ENCODE measurements at places on chromosomes 7 and 10. TPM values are rescaled to one million over a fixed set of nuclear protein-coding genes. Genes with fewer than 3 reads are reported as not detected.

- H3K4me3 ChIP-seq = no peak overlapping the region
- no peak for DNase-seq
These were observed 1.8 kb downstream of the GNAI1 start for GRCh38 chr7:80136261-80137055.

GRCh38 chr7:326273-326672 is 36.3 kb downstream of the FOXL3 start:
- H3K4me3 ChIP-seq = no peak overlapping the region
- no peak for DNase-seq
- H3K27me3 ChIP-seq = peaks cover 57% of the 10 kb centered on the region

- peaks cover 2% of the 10 kb centered on the region for H3K4me1 ChIP-seq
- no peaks in the 10 kb centered on the region for H3K36me3 ChIP-seq
- H3K4me3 ChIP-seq = no peak overlapping the region
- no peak overlapping the region for H3K27ac ChIP-seq
- peaks cover 19% of the 10 kb centered on the region for H3K27me3 ChIP-seq
These were observed 10.4 kb downstream of the UNC5B start for GRCh38 chr10:71222601-71223346.

GARIN1A gene
- not detected for total RNA-seq

- H3K36me3 ChIP-seq = peaks cover 86% of the 10 kb centered on the region
- H3K27me3 ChIP-seq = no peaks in the 10 kb centered on the region
- DNase-seq = no peak
- no peak overlapping the region for H3K27ac ChIP-seq
- H3K4me3 ChIP-seq = no peak overlapping the region
- H3K4me1 ChIP-seq = no peaks in the 10 kb centered on the region
These were observed 90.7 kb downstream of the LRRC4 start for GRCh38 chr7:127940381-127941160.

DNA sequence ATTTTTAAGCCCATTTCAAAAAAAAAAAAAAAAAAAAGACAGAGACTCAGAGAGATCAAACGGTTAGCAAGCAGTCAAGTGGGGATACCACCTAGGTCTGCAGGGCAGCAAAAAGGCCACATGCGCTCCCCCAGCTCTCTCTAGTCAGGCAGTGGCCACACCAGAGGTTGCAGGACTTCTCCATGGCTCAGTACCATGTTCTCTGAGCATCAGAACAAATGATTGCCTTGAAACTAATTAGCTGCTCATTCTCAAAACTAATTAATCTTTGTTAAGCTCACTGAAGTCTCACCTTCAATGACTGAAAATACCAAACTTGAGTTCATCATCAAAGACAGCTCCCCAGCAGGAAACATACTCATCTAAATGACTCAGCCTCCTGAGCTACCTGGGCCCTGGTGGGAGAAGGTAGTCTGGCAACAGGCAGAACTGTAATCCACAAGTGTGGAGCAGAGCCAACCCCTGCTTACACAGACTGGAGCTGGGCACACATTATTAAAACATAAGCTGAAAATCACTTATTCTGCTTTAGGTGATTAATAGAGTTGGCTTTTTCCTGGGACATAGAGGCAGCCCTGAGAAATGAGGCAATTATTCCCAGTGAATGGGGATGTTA is 319.6 kb downstream of the GRID1 start:
- H3K4me3 ChIP-seq = no peak overlapping the region
- H3K4me1 ChIP-seq = no peaks in the 10 kb centered on the region
- no peak for DNase-seq
- H3K27me3 ChIP-seq = peaks cover 26% of the 10 kb centered on the region
- no peaks in the 10 kb centered on the region for H3K36me3 ChIP-seq
- H3K27ac ChIP-seq = no peak overlapping the region

GRCh38 chr7:91771921-91772815 is 108.3 kb downstream of the MTERF1 start:
- DNase-seq = no peak
- H3K4me3 ChIP-seq = no peak overlapping the region
- H3K4me1 ChIP-seq = no peaks in the 10 kb centered on the region
- no peak overlapping the region for H3K27ac ChIP-seq
- no peaks in the 10 kb centered on the region for H3K27me3 ChIP-seq

Data from K562 (cell line).